Stimulated activated CD8-positive, alpha-beta memory T cell treated with anti-CD3 and anti-CD28 coated beads, Interleukin-12 subunit alpha, Interleukin-12 subunit beta, amount 100 ng/mL, for 4 hours (primary cell): ENCODE measurements at places on chromosomes 1 and 21.

- no peak for DNase-seq
Measured at GRCh38 chr1:31183927-31184554, 55.6 kb downstream of the NKAIN1 start.

DNA sequence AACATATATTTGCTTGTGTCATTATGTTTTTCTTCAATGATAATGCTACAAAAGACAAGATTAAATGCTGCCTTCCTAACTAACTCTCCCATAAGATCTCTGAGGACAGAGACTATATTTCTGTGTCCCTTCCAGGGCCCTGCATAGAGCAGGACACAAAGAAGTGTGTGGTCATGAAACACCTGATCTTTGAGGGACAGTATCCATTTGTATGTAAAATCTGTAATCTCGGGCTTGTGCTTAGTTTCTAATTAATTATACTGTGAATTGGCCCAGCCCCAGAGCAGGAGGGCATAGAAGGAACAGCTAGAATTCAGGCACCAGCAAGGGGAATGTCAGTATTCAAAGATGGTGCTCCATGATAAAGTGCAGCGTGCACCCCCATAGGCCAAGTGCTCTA is 374.9 kb downstream of the HHAT start:
- no peak for DNase-seq

DNA sequence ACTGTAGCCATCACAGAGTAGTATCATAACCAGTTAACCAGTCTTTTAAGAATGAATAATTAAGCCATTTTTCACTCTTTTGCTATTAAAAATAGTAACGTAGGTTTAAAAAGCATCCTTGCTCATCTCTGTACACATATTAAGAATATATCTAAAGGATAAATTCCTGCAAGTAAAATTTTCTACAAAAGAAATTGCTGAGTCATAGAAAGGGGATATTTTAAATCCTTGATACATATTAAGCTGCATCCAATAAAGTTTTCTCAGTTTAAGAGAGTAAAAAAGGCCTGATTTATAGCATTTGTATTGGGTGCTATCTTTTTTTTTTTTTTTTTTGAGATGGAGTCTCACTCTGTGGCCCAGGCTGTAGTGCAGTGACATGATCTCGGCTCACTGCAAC is 1.9 kb upstream of the CTH start:
- no peak for DNase-seq

DNA sequence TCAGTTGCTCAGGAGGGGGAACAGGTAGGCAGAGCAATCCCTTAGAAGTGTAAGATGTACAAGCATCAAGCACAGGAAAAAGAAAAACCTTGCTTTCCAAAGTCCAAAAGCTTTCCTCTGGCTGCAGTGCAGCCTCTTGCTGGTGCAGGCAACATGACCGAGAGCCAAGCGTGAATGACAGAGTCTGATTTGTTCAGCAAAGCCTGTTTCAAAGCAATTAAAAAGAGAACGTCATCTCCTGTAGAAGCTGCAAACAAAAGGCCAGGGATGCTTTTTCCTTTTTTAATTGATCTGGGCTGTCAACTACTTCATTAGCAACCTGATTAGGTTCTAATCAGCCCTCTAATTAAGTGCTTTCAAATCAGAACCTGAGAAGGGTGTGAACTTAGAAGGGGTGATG is 38.2 kb upstream of the PLA2G2C start:
- DNase-seq = no peak

GRCh38 chr1:36966242-36966641 is 68.1 kb downstream of the GRIK3 start:
- no peak for DNase-seq

DNA sequence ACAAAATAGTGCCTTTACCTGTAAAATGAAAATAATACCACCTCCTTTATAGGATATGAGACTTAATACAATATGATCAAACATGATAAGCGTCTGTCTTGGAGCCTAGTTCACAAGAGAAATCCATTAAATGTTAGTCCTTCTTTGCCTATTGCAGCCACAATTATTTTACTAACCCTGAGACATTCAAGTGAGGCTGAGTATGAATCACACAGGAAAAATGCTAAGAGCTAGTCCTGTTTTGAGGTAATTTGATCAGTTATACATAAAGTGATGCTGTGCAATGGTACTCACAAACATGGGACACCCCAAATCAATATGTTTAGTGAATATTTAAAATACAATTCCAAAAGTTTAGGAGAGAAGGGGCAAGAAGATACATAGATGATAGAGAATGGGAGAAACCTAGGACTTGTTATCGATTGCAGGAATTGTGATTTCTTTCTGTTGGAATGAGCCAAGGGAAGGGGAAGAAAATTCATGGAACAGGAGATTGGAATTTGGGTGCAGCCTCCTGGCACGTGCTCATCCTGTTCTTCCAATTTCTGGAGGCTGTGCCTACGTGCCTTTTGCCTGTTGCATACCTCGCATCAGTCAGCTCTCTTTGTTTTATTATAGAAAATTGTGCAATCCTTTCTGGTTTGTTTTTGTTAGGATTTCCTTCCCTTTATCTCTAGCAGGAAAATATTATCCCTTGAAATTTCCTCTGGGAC is 39.9 kb upstream of the BACH1 start:
- DNase-seq = no peak

- DNase-seq = no peak
Measured at GRCh38 chr1:109760581-109761226, 3.0 kb downstream of the EPS8L3 start.
